Spinal cord (tissue), 10 donors: ENCODE measurements at places on chromosomes 7 and 10.

DNA sequence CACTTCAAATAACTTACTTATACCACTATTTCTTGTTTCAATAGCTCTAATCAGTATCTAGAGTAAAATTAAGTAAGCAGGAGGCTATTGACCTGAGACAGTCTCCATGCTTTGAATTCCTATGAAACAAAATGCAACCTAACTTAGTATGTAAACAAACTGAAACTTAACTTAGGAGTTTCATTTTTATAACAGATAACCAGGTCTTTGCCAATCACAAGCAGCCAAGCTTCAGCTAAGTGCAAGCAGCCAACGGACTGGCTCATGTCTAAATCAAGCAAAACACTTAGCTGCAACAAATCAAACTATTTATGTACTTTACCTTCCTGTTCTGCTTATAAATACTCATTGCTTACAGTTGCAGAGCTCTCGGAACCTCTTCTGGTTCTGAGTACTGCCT lies 4.4 kb upstream of the GSTK1 start:
- H3K36me3 ChIP-seq: no peaks in the 10 kb centered on the region
- H3K4me3 ChIP-seq: no peak overlapping the region
- no peaks in the 10 kb centered on the region for H3K27me3 ChIP-seq
- no peak overlapping the region for H3K27ac ChIP-seq
- peaks cover 7% of the 10 kb centered on the region for H3K4me1 ChIP-seq

DNA sequence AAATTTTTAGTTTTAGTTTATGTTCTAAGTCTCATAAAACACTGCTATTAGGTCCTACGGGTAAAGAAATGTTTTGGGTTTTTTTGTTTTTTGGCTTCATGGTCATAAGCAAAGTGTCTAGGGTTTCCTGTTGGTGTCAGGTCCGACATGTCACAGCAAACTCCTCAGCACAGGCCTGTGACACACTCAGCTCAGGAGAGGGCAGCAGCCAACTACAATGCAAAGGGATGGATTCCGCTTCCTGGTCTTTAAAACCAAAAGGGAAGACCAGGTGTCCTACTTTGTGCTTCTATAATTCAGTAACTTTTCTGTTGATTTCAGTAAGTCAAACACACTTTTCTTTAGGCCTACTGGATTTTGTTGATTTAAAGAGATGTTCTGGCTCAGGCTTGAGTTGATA lies 83.8 kb upstream of the MACROH2A2 start:
- no peaks in the 10 kb centered on the region for H3K36me3 ChIP-seq
- H3K4me1 ChIP-seq: no peaks in the 10 kb centered on the region
- DNase-seq: peak; percentile 74
- H3K27ac ChIP-seq: no peak overlapping the region

DNA sequence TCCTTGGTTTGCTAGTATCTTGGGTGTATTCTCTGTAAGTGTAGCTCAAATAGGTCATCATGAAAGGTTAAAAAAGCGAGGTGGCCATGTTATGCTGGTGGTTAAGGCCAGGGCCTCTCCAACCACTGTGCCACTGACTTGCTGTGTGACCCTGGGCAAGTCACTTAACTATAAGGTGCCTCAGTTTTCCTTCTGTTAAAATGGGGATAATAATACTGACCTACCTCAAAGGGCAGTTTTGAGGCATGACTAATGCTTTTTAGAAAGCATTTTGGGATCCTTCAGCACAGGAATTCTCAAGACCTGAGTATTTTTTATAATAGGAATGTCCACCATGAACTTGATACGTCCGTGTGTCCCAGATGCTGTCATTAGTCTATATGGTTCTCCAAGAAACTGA lies 17.1 kb downstream of the SCD start:
- no peaks in the 10 kb centered on the region for H3K27me3 ChIP-seq
- H3K4me3 ChIP-seq: no peak overlapping the region
- peaks cover 22% of the 10 kb centered on the region for H3K36me3 ChIP-seq
- no peak overlapping the region for H3K27ac ChIP-seq

DNA sequence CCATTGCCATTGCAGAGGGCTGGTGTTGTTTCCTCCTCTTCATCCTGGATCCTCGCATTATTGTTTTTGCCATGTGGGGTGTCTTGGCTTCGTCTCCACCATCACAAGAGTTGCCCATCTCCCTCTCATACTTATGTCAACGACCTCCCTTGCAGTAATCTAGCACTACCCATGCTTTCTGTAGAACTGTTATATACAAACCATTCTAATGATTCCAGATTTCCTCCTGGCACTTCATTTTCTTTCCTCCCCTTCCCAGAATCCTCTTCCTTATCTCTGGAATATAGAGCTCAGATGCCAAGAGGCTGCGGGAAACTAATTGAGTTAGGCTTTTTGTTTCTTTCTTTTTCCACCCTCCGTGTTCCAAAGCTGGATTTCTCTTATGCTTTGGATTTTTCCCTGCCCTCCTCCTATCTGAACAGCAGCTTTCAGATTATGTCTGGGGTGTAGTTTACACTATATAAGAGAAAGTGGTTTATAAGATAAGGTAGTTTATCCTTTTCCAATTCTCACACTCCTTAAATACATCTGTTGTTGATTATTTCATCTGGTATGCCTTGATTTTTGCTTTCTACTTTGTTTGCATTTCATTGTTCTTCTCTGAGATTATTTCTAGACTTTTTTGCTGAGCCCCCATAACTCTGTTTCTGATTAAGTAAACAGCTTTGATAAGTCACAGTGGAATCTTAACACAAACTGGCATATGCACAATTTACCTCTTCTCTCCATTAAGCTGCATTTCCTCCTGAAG lies 264.1 kb downstream of the BICC1 start:
- H3K4me1 ChIP-seq: peaks cover 3% of the 10 kb centered on the region
- H3K27me3 ChIP-seq: no peaks in the 10 kb centered on the region
- H3K4me3 ChIP-seq: no peak overlapping the region
- H3K27ac ChIP-seq: no peak overlapping the region
- no peaks in the 10 kb centered on the region for H3K36me3 ChIP-seq

- no peaks in the 10 kb centered on the region for H3K36me3 ChIP-seq
- H3K27ac ChIP-seq: no peak overlapping the region
- H3K4me1 ChIP-seq: no peaks in the 10 kb centered on the region
- H3K4me3 ChIP-seq: no peak overlapping the region
Measured at GRCh38 chr10:114917927-114918672, 19.9 kb upstream of the TRUB1 start.

DNA sequence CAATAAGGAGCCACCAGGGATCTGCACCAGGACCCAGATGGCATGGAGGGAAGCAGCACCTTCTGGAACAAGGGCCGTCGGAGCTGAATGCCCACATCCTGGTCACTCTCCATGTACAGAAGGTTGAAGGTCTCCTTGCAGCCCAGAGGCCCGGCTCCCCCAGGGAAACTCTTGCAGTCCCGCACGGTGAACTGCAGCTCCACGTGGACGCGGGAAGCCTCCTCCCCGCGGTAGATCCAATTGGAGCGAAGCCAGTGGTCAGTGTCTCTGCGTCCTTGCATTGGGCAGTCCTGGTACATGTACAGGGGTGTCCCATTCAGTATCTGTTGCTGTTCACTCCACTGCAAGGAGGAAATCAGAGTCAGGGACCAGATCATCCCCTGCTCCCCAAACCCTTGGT lies 7.4 kb downstream of the EPHA1 start:
- no peak overlapping the region for H3K4me3 ChIP-seq
- peaks cover 7% of the 10 kb centered on the region for H3K36me3 ChIP-seq
- no peak for DNase-seq
- peaks cover 7% of the 10 kb centered on the region for H3K4me1 ChIP-seq
- no peaks in the 10 kb centered on the region for H3K27me3 ChIP-seq
- no peak overlapping the region for H3K27ac ChIP-seq
